Panc1 (cell line): ENCODE measurements at places on chromosomes 3 and 15. TPM values are rescaled to one million over a fixed set of nuclear protein-coding genes. Genes with fewer than 3 reads are reported as not detected.

The SLC27A2 gene
- 0.18 TPM for total RNA-seq

The GNAT1 gene
- not detected for total RNA-seq

- no peaks in the 10 kb centered on the region for H3K27me3 ChIP-seq
- no peaks in the 10 kb centered on the region for H3K36me3 ChIP-seq
- no peak overlapping the region for H3K4me3 ChIP-seq
- DNase-seq = no peak
Observed at GRCh38 chr15:62209322-62209721, 44.2 kb upstream of the C2CD4B start.

DNA sequence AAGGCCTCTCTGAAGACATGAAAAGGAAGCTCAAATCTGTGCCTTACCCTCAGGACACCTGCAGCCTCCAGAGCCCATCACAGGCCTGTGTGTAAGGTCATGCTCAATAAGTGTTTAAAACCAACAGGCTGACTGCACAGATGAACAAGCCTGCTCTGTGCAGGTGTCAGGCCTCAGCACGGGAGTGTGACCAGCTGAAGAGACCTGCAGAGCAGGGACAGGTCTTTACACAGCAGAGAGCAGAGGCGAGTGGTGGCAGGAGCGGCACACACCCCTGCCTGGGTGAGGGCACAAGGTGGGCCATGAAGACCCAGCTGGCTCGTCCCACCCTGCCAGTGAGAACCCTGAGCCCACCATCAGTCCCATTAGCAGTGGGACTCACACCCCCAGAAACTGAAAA is 56.9 kb downstream of the ROPN1B start:
- no peaks in the 10 kb centered on the region for H3K4me1 ChIP-seq
- H3K36me3 ChIP-seq = no peaks in the 10 kb centered on the region
- no peak overlapping the region for H3K27ac ChIP-seq
- no peak for DNase-seq
- H3K27me3 ChIP-seq = no peaks in the 10 kb centered on the region

The AGBL1 gene
- not detected for total RNA-seq

DNA sequence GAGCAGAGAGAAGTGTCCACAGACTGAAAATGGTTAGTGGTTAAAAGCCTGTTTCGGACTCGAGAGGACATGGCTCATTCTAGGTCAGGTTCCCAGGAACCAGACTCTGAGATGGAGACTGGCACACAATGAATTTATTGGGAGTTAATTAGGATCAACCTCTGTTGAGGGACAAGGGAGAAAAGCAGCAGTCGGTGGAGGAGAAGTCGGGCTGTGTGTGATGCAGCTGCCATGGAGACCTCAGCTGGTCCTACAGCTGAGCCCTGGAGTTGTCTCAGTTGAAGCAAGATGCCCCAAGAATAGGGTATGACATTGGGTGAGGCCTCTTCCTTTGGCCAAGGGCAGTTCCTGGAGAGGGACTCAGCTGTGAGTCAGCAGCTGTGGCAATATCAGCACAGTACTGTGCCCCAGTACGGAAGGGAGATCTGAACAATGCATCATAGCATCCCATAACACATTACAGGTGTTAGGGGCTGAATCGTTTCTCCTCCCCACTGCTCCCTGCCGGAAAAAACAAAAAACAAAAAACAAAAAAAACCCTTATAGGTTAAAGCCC is 105.4 kb downstream of the ABHD5 start:
- H3K27ac ChIP-seq = no peak overlapping the region
- no peaks in the 10 kb centered on the region for H3K4me1 ChIP-seq
- H3K36me3 ChIP-seq = no peaks in the 10 kb centered on the region
- no peak overlapping the region for H3K4me3 ChIP-seq
- DNase-seq = no peak
